HFFc6 (cell line): ENCODE measurements at places on chromosomes 16 and 17. TPM values are rescaled to one million over a fixed set of nuclear protein-coding genes. Genes with fewer than 3 reads are reported as not detected.

The CCL17 gene
- total RNA-seq, result not detected in 3 replicates

The HOXB4 gene
- total RNA-seq, result not detected in 2 replicates

The KRTAP4-4 gene
- total RNA-seq, result not detected in 3 replicates

The ATMIN gene
- total RNA-seq, result 35.6 to 38.6 TPM (median 35.8 TPM) in 3 replicates

The CRHR1 gene
- not detected in 2 replicates for total RNA-seq

The HOXB8 gene
- total RNA-seq, result not detected in 2 replicates

The WDR90 gene
- total RNA-seq, result 13.6 to 17.6 TPM (median 17.4 TPM) in 3 replicates
